ENCODE measurements at places on chromosomes 11 and 22.

DNA sequence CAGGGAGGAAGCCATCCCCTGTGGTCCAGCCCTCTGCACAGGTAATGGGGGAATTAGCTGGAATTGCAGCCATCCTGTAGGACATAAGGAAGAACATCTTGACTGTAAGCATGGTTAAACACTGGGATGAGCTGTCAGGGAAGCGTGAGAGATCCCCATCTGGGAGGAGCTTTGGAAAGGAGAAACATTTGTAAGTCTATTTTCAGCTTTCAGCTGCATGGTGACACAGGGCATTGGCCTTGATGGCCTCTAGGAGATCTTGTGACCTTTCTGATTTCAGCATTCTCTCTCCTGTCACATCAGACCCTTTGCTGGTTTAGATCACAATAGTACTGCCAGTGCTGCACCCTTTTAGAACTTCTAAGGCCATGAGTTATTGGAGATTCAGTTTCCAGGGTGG lies 47.1 kb downstream of the BCR start:
- DNase-seq: no peak

GRCh38 chr11:131609337-131609736 lies 238.9 kb downstream of the NTM start:
- DNase-seq: no peak

DNA sequence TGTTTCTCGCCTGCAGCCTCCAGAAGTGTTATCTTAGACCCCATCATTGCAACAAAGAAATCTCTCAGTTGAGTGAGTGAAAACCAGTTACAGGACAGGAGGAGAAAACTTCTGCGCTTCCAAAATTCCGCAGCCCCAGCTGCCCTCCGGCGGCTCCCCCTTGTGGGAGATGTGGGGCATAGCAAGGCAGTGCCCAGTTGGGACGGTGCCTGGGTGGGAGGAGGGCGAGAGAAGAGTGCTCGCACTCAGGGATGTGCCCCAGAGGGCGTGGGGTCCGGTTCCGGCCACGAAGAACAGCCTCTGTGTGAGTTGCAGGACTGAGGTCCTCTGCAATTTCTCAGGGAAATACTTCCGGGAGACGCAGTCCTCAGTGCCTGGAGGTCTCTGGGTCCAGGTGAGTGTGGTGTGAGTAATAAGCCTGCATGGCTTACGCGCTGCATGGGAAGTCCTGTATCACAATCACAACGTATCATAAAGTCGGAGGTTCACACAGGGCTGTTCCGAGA lies 87.0 kb upstream of the BLID start:
- no peak for DNase-seq

GRCh38 chr22:39734866-39735265 lies 158.7 kb downstream of the ENTHD1 start:
- DNase-seq: no peak

- DNase-seq: no peak
Measured at GRCh38 chr11:80822308-80822707, 1381.5 kb upstream of the TENM4 start.

GRCh38 chr11:112511271-112511670 lies 250.6 kb upstream of the PLET1 start:
- DNase-seq: no peak

GRCh38 chr11:116044941-116045340 lies 540.7 kb upstream of the CADM1 start:
- no peak for DNase-seq

DNA sequence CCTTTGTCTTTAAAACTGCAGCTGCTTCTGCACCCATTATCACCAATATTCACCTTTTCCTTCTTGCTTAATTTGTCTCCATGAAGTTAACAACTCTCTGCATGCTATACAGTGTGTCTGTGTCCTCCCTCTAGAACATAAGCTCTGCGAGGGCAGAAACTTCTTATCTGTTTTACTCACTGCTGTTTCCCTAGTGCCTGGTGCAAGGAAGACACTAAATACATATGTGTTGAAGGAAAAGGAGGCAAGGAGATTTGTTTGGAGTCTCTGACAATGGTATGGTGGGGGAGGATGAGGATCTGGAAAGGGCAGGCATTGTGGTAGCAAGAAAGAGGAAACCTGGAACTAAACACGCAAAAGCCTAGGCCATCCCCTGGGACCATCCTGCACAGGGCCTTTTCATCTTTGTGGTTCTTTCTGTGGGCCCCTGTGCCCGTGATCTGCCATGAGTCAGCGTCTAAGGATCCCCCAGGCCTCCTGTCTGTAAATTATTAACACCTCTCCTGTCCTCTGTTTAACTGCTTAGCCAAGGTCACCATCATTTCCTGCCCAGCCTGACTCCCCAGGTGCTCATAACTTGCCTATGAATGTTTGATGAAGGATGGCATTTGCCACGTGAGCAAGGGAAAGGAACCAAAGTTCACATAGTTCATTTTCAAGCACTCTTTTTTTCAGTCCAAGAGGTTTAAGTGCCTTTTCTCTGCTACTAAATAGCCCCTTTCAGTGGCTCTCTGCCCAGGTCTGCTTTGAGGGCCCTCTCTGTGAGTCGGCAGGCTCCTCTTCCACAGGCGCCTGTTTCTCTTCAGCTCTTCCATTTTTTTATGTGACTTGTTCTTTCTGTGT lies 131.1 kb downstream of the RASSF10 start:
- DNase-seq: no peak

DNA sequence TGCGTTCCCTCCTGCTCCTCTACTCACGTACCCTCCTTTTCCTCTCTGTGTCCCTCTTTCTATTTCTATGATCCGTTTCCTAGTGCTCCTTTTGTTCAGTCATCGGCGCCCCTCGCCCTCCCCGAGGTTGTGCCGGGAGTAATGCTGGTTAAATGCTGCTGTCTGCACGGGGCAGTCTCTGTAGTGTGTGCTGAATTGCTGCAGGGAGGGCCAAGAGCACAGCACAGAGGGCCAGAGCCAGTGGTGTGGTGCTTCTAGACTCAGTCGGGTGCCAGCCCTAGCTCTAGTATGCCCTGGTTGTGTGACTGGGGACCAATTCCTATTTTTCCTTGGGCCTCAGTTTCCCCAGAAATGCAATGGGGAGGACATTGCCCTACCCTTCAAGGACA lies 98.3 kb downstream of the PKNOX2 start:
- DNase-seq: no peak

DNA sequence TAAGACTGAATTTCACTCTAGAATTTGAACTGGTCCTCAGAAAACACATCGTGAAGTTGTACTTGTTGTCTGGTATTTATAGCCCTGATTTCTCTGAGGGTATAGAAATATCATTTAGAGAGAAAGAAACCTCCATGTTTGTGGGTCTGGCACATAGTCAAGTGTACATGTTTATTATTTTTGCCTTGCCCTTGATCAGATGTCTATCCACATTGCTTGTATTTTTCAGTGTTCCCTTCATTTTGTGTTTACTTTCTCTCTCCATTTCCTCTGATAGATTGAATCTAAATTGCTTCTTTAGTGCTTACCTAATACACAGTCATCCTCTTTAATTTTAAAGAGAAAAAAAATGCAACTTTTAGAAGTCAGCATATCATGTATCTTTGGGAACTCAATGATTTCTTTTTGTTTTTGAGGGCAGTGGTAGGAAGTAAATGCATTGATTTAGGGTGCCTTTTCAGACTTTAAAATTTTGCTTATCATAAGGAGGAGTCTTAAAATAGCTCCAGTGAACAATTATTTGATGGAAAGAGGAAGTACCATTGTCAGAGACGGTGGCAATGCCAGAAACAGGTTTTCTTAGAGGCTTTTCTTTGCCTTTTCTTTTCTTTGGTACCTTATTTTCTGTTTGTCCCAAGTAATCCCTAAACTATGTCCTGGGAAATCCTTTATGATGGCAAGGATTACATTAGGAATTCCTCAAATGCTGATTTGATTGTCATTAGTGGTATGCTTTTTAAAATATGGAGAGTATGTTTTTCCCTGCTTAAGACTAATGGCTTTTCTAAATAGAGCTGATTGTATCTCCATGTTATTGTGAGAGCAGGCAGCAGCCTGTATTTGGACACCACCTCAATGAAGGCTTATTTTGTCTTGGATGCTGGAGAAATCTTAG lies 29.8 kb upstream of the TECTA start:
- DNase-seq: no peak

DNA sequence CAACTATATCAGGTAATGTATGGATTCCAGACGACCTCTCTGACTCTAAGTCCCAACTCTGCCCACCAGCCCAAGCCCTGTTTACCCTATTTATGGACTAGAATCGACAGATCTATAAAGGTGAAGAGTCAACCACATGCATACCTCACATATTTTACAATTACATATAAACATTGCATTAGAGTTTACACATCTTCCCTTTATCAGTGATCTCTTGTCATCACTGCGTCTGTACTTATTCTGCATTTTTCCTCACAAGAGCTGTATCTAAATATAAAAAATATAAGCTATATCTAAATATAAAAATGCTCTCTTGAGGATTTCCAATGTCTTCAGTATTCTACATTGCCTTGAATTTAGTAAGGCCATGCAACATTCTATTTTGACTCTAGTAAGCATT lies 8.5 kb downstream of the FIBIN start:
- DNase-seq: no peak

- no peak for DNase-seq
Measured at GRCh38 chr22:44944883-44945601, 64.8 kb downstream of the PHF21B start.

GRCh38 chr11:77592727-77593126 lies 3.0 kb downstream of the AQP11 start:
- DNase-seq: no peak

GRCh38 chr11:40183073-40184064 lies 1276.1 kb downstream of the LRRC4C start:
- no peak for DNase-seq

DNA sequence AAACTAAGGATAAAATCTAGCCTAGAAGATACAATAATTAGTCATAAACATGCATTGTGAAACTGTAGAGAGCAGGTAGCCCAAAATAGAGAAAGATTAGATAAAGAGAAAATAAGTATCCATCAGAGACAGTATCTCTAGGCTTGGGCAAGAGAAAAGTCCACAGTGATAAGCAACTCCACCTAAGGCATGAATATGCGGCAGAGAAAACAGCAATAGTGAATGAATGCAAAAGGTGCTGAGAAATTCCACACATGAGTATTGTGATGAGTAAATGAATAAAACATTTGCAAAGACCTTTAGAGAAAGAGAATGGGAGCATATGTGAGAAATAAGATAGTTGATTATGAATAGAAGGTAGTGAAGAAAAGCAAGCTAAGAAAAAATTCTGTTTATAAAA lies 8.7 kb downstream of the MS4A2 start:
- DNase-seq: no peak

GRCh38 chr11:11400635-11401232 lies 47.7 kb upstream of the CSNK2A3 start:
- no peak for DNase-seq

GRCh38 chr11:73274722-73275380 lies 2.7 kb downstream of the P2RY6 start:
- no peak for DNase-seq

GRCh38 chr11:59158206-59159068 lies 13.5 kb upstream of the DTX4 start:
- peak; percentile 25 for DNase-seq

GRCh38 chr11:83364500-83365045 lies 78.4 kb upstream of the CCDC90B start:
- no peak for DNase-seq

GRCh38 chr22:46587492-46588278 lies 32.5 kb upstream of the GRAMD4 start:
- DNase-seq: no peak

DNA sequence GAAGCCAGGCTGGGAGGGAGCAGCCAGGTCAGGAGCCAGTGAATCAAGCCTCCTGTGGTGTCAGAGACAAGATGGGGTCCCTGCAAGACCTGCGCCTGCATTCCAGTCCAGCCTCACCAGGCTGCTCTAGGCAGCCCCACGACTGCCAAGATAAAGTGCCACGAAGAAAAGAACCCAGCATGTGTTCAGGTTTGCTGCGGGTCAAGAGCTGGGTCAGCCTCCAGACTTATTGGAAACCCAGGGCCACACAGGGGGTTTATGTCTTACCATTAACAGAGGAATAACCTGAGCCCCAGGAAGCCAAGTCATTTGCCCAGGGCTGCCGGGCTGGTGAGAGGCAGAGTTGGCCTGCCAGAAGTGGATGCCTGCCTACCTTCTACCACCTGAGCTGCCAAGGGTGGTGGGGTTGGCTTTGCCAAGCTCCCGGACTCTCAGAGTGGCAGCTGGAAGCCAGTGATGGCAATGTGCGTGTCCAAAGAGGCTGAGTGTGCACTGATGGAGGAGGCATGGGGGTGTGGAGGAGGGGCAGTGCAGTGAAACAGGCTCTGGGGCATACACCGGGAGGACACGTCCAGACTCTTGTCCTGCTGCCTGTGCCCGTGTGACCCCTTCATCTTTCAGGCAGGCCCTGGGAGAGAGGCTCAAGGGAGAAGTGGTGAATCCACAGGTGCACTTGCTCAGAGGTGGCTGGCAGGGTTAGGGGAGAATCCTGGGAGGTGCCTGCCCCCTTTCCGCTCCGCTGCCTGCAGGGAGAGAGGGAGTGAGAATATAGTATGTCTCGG lies 1.7 kb downstream of the RASD2 start:
- DNase-seq: no peak

- no peak for DNase-seq
Measured at GRCh38 chr11:76634886-76635285, 35.7 kb downstream of the LRRC32 start.

DNA sequence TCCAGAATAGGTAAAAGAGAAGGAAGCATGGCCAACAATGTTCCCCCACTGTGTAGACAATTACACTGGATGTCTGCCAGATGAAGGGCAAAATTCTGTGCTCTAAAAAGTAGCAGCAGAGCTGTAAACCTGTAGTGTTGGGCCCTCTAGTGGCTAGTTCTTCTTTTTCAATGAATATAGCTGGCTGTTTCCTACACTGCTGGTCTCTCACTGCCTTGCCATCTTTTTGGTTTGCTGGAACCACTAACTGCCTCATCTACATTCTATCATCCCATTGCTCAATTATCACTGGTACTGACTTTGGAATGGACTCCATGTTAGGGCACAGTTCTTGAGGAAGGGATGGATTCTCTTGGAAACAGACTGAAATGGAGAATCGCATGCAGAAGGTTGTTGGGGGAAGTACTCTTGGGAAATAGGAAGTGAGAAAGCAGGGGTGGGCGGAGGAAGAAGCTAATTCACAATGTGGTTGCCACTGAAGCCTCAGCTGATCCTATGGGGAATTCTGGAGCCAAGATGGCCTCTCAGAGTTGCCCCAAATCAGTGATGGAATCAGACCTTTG lies 17.9 kb downstream of the KCNE3 start:
- peak; percentile 3 for DNase-seq

GRCh38 chr11:124748481-124749343 lies 3.3 kb downstream of the VSIG2 start:
- DNase-seq: no peak

GRCh38 chr11:27361649-27362431 lies 1.2 kb downstream of the CCDC34 start:
- no peak for DNase-seq

- DNase-seq: no peak
Measured at GRCh38 chr11:26287067-26287518, 44.8 kb upstream of the ANO3 start.

GRCh38 chr11:36240801-36241200 lies 48.4 kb downstream of the COMMD9 start:
- DNase-seq: no peak

GRCh38 chr22:42160251-42160650 lies 29.6 kb upstream of the CYP2D6 start:
- no peak for DNase-seq
